ENCODE measurements at places on chromosomes 3 and 15.

- no peak for DNase-seq
These were observed 117.0 kb downstream of the SMAD6 start for GRCh38 chr15:66819084-66819483.

GRCh38 chr3:127979473-127979872 is 64.4 kb downstream of the KBTBD12 start:
- DNase-seq = no peak

- DNase-seq = peak; percentile 56
These were observed 21.5 kb downstream of the CFAP161 start for GRCh38 chr15:81155375-81156218.

GRCh38 chr15:70761046-70761445 is 2.3 kb downstream of the UACA start:
- no peak for DNase-seq

DNA sequence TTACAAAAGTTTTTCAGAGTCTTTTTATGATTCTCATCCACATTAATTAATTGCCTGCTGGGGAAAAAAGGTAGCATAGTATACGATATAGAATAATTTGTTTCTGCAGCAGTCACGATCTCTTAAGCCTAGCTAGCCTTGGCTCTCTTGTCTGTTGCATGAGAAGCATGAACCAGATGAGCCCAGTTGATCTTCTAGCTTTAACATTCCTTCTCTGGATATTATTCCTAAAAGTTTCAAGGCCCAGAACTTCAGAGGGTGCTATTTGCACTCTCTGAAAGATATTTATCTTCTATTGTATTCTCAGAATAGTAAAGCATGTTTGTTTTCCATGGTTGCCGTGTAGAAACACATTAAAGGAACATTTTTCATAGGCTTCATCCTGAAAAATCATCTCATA is 69.3 kb downstream of the BTLA start:
- DNase-seq = no peak

GRCh38 chr3:140850210-140850955 is 91.3 kb upstream of the SLC25A36 start:
- DNase-seq = no peak

Data from mesendoderm (in vitro differentiated cells).